ENCODE measurements at places on chromosomes 4 and X.

DNA sequence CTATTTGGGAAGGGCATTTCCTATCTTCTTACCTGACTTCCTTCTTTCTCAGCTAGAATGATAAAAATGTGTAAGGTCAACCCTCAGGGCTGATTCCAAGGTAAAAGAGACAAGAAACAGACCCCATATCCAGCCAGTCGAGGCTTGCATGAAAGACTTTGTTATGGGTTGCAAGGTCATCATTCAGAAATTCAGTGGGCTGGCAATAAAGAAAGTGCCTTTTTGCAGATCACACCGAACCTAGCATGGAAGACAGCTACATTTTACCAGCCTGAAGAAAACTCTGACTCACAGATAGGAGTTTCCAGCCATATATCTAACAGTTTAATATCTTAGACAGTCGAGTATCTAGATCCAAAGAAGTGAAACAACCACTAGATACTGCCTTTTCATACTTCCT lies 87.4 kb downstream of the PDGFC start:
- DNase-seq, result no peak

GRCh38 chr4:52643785-52644244 lies 15.3 kb downstream of the USP46 start:
- DNase-seq, result no peak

GRCh38 chr4:185726931-185727330 lies 85.1 kb downstream of the SORBS2 start:
- DNase-seq, result no peak

DNA sequence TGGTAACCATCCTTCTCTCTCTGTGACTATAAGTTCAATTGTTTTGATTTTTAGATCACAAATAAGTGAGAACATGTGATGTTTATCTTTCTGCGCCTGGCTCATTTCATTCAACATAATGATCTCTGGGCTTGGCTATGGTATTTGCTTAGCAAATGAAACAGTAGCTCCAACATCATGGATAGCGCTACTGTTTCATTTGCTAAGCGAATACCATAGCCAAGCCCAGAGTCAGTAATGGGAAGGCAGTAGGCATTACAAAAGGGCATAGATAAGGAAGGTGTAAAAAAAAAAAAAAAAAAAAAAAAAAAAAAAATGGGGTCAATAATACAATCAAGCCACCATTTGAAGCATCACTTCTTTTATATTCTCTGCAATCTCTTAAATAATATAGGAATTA lies 469.0 kb upstream of the ATOH1 start:
- DNase-seq, result no peak

DNA sequence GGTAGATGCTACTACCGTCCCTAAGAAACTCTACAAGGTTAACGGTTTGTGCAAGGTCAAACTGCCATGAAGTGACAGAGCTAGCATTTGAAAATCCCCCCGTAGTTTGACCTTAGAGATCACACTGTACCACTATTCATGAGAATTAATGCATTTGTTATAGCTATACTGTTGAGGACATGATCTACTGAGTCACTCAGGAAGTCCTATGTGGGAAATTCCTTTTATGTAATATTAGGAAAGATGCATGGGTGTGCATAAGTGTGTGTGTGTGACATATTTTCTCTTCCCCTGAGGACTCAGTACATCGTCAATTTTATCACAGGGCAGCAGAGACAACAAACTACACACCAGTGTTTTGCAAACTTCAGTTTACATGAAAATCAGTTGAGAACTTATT lies 141.1 kb downstream of the FBXW7 start:
- DNase-seq, result no peak

DNA sequence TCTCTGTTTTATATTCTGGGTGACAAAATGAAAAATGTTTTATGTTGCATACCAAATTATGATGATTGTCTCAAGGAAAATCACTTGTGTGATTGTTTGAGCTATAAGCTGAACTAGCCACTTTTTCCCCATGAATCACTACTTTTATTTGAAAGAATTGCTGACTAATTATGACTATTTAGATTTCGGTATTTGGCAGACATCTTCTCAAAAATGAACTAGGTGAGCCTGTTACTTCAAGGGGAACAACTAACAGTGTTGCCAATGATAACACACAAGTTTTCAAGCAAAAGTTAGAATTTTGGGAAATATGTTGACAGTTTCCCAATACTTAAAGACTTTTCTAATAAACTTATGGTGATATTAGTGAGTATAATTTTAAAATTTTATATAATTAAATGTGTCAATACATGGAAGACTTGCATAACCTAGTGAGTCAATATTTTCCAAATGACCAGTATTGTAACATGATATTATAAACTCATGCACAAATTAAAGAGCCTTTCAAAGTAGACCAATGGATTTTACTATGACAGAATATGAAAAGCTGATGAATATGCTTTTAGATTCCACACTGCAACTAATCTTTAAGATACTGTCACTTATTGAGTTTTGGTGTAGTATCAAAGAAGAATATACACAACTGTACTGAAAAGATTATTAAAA lies 187.7 kb upstream of the GATB start:
- DNase-seq, result no peak

DNA sequence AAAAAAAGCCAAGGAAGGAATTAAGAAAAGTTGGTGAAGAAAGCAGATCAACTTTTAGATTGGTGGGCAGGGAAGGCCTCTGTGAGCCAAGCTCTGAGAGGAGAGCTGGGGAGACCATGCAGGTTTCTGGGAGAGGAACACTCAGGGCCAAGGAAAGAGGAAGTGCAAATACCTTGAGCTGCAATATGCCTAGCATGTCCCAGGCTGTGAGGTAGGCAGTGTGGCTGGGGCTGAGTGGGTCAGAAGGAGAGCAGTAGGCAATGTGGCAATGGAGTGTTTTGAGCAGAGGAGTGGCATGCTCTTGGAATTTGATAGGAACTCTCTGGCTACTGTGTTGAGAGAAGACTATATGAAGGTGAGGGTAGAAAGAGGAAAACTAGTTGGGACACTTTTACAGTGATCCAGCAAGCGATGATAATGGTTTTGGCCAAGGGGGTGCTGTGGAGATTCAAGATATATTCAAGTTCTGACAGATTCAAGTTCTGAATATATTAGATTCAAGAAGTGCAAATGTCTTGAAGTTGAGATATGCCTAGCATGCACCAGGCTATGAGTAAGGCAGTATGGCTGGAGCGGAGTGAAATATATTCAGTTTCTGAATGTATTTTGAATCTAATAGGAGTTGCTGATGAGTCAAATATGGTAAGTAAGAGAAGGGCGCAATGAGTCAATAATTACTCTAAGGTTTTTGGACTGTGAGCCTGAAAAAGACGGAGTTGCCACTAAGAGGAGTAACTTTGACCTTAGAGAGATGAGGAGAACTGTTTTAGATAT lies 172.5 kb downstream of the CAMK2D start:
- no peak for DNase-seq
